ENCODE measurements at places on chromosomes 11 and 22. TPM values are rescaled to one million over a fixed set of nuclear protein-coding genes. Genes with fewer than 3 reads are reported as not detected.

GRCh38 chr11:33942954-33943353 is 51.1 kb upstream of the LMO2 start:
- no peak for DNase-seq
- H3K27ac ChIP-seq: no peak overlapping the region
- H3K4me1 ChIP-seq: no peaks in the 10 kb centered on the region
- H3K4me3 ChIP-seq: no peak overlapping the region

DNA sequence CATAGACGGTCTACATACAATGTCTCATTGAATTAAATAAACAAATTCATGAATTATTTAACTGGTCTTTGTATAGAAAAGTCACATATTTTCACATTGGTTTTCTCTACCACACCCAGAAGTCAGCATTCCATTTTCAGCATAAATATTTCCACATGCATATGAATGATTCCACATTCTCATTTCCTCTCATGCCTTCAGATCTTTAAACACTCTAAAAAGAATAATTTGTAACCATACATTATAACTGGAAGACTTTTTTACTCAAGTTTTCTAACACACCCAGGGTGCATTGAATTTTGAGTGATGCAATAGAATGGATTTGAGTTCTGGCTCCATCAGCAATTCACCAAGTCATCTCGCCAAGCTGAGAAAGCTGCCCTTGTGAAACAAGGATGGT is 501.8 kb upstream of the TENM4 start:
- H3K36me3 ChIP-seq: no peaks in the 10 kb centered on the region
- no peak for DNase-seq
- H3K27ac ChIP-seq: no peak overlapping the region
- H3K4me1 ChIP-seq: peaks cover 15% of the 10 kb centered on the region
- no peak overlapping the region for H3K4me3 ChIP-seq

- H3K27ac ChIP-seq: no peak overlapping the region
- no peaks in the 10 kb centered on the region for H3K27me3 ChIP-seq
- H3K4me3 ChIP-seq: no peak overlapping the region
- no peaks in the 10 kb centered on the region for H3K4me1 ChIP-seq
Observed at GRCh38 chr11:11261629-11262028, 91.4 kb downstream of the CSNK2A3 start.

DNA sequence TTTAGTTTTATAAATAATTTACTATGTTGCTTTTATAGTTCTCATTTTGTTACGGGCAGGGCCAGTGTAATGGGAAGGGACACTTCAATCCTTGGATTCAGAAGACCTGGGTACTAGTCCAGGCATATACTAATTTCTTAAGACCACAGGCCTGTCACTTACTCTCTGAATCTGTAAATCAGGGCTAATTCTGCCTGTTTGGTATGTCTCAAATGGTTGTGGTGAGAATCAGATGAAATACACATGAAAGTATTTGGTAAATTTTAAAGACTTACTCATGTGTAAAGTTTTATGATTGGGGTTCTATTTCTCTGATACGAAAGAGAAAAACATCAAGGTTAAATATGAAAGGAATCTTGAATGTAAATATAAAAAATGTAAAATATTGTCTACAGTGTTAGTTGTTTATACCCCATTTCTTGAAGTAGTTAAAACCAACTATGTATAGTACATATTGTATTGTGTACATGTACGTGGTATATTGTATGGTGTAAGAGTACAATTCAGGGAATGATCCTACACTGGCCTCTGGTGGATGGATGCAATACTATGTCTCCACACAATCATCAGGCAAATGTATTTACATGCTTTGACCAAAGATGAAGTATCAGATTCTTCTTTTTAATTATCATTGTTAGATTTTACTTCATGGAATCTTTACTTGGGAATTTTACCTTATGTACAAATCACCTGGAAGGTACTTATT is 24.5 kb upstream of the RAG2 start:
- no peaks in the 10 kb centered on the region for H3K36me3 ChIP-seq
- no peak for DNase-seq
- H3K27ac ChIP-seq: no peak overlapping the region
- H3K4me1 ChIP-seq: no peaks in the 10 kb centered on the region
- no peak overlapping the region for H3K4me3 ChIP-seq
- H3K27me3 ChIP-seq: no peaks in the 10 kb centered on the region

DNA sequence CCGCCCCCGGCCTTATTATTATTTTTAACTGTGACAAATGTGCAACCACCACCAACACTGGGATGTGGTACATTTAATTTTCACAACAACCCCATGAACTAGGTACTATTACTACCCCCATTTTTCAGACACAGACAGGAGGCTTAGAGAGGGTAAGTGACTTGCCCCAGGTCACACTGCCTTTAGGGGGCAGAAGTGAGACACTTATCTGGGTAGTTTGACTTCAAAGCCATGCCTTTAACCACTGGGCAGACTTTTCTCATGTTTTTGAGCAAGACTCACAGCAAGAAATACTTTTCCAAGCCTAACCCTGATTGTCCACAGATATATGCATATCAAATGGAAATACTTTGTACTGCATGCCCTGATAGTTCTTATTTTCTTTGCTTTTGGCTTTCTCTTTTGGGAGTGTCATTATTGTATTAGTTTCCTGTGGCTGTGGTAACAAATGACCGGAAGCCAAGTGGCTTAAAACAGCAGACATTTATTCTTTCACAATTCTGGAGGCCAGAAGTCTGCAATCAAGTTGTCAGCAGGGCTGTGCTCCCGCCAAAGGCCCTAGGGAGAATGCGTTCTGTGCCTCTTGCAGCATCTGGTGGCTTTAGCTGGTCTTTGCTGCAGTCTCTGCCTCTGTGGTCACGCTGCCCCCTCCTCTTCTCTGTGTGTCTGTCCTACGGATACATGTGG is 110.8 kb downstream of the GRIK4 start:
- H3K27ac ChIP-seq: no peak overlapping the region
- H3K4me3 ChIP-seq: no peak overlapping the region

- H3K27me3 ChIP-seq: no peaks in the 10 kb centered on the region
- H3K4me3 ChIP-seq: no peak overlapping the region
- H3K36me3 ChIP-seq: no peaks in the 10 kb centered on the region
- DNase-seq: no peak
Observed at GRCh38 chr11:131583421-131583820, 213.0 kb downstream of the NTM start.

DNA sequence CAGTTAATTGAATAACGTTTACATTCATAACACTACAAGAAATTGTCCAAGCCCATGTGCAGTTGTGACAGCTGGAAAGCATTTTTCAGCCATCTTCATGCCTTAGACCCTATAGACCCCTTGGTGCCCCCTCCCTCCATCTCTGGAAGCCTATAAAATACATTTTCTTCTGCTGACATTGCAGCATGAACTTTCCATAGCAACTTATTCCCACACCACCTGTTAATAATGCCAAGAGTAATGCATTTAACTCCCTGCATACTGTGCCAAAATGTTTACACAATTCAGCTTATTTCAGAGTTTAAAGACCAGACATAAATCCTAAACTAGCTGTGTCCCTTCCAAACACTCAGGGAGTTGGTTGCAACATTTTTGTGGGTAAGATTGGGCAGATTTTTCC is 143.0 kb upstream of the ARHGAP20 start:
- no peaks in the 10 kb centered on the region for H3K4me1 ChIP-seq
- H3K27ac ChIP-seq: no peak overlapping the region
- DNase-seq: no peak
- H3K27me3 ChIP-seq: peaks cover 40% of the 10 kb centered on the region
- H3K4me3 ChIP-seq: no peak overlapping the region
- no peaks in the 10 kb centered on the region for H3K36me3 ChIP-seq

The FXYD2 gene
- 1.8 TPM for total RNA-seq

DNA sequence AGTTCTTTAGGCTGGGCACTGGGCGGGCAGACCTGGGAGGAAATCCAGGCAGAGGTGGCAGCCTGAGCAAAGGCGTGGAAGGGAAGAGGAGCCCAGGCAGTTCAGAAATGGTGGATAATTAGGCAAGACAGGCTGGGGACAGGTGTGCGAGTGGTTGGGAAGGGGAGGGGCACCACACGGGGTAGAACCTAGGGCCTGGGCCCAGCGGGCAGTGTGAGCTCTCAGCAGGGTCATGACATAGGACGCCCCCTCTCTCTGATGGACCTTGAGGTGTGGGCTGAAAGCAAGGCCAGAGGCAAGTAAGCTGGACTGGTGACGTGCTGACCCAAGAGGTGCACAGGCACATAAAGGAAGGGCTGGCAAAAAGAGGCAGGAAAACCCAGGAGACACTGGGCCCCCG is 6.8 kb downstream of the UFD1 start:
- no peak overlapping the region for H3K4me3 ChIP-seq
- no peaks in the 10 kb centered on the region for H3K4me1 ChIP-seq
- H3K27ac ChIP-seq: no peak overlapping the region
- peaks cover 81% of the 10 kb centered on the region for H3K36me3 ChIP-seq
- no peak for DNase-seq

GRCh38 chr11:92227230-92227814 is 2.7 kb downstream of the FAT3 start:
- H3K4me3 ChIP-seq: peak overlapping the region; percentile 87
- DNase-seq: peak; percentile 74
- peaks cover 19% of the 10 kb centered on the region for H3K27me3 ChIP-seq
- peak overlapping the region; percentile 90 for H3K27ac ChIP-seq

- no peak for DNase-seq
- H3K27me3 ChIP-seq: no peaks in the 10 kb centered on the region
- H3K4me1 ChIP-seq: no peaks in the 10 kb centered on the region
- H3K36me3 ChIP-seq: no peaks in the 10 kb centered on the region
- no peak overlapping the region for H3K27ac ChIP-seq
Observed at GRCh38 chr11:16999116-16999515, 15.1 kb downstream of the PLEKHA7 start.

DNA sequence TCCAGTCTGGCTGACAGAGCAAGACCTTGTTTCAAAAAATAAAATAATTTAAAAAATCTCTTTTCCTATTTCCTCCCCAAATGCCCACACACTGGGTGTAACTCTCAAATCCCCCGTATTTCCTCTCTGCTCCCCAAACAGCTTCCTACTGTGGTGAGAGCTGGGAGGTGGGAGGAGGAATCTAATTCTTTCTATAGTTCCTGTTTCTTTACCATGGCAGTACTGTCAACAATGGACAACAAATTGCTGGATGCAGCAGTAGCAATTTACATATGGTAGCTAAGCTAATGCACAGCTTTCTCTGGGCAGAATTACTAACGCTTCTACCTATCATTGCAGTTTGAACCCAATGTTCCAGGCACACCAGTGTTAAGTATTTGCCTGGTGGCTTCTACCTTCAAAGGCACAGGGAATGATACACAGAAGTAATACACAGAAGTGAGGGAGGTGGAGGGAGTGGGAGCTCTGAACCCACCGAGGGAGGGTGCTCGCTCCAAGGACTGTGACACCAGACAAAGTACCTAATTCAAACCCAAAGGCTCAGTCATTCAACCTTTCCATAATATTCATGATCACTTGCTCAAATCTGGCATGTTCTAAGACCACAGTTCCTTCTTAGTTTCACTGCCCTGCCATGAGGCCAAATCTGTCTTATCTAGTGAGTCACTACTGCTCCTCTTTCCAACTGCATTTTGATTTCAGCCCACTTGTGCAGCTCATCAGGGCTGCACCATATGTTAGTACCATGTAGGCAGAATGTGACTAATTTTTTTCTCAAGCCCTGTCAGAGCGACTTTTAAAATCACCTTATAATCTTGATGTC is 37.9 kb downstream of the CELF1 start:
- H3K27ac ChIP-seq: peak overlapping the region; percentile 16
- H3K36me3 ChIP-seq: peaks cover 21% of the 10 kb centered on the region
- no peak overlapping the region for H3K4me3 ChIP-seq
- no peak for DNase-seq
- no peaks in the 10 kb centered on the region for H3K27me3 ChIP-seq
- H3K4me1 ChIP-seq: peaks cover 19% of the 10 kb centered on the region

DNA sequence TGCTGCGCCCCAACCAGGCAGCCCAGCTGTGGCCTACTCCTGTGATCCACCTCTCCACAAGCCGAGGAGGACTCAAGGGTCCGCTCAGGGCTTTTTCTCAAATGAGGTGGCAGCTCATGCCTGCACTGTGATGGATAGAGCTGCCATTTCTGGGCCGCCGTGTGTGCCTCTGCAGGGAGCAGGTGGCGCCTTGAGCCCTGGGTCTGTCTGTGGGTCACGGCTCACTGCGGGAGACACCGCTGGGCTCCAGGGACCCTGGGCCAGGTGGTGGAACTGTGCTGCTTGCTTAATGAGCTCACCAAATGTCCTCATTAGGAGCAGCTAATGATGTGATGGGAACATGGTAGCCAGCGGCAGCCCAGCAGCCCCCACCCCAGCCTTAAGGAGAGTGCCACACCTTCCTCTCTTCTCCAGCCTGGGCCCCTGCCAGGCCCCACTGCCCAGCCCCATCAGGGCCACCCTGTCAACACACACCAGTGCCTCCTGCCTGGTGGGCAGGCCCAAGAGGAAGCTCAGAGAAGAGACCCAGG is 50.8 kb downstream of the DHCR7 start:
- H3K4me3 ChIP-seq: no peak overlapping the region
- peaks cover 2% of the 10 kb centered on the region for H3K27me3 ChIP-seq
- H3K27ac ChIP-seq: no peak overlapping the region
- no peaks in the 10 kb centered on the region for H3K4me1 ChIP-seq
- DNase-seq: no peak
- H3K36me3 ChIP-seq: no peaks in the 10 kb centered on the region

The GANAB gene
- total RNA-seq: 372 TPM

- H3K4me3 ChIP-seq: no peak overlapping the region
- no peaks in the 10 kb centered on the region for H3K36me3 ChIP-seq
- H3K27me3 ChIP-seq: no peaks in the 10 kb centered on the region
- DNase-seq: no peak
- H3K4me1 ChIP-seq: peaks cover 13% of the 10 kb centered on the region
Observed at GRCh38 chr22:28348613-28349609, 330.7 kb downstream of the TTC28 start.

The CCND1 gene
- total RNA-seq: 203 TPM

GRCh38 chr11:78074756-78075155 is 4.9 kb downstream of the NDUFC2 start:
- no peak overlapping the region for H3K4me3 ChIP-seq
- H3K27ac ChIP-seq: no peak overlapping the region
- no peaks in the 10 kb centered on the region for H3K4me1 ChIP-seq
- peaks cover 51% of the 10 kb centered on the region for H3K36me3 ChIP-seq

DNA sequence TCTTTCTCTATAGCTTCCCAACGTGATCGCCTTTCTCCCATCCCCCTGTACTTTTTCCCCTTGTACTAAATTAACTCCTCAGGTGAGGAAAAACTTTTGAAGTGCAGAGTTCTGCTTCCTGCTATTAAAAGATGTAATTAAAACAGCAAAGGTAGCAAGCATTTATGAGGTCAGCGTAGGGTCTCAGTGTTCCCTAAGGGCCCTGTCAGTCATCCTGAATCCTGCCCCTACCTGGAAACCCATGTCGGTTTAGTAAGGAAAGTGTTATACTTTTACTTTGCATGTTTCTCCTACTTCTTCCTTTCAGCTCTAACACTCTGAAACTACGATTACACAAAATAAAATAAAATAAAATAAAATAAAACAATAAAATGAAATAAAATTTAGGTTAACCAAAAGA is 1.3 kb upstream of the HBB start:
- H3K4me3 ChIP-seq: no peak overlapping the region
- no peaks in the 10 kb centered on the region for H3K36me3 ChIP-seq
- H3K4me1 ChIP-seq: no peaks in the 10 kb centered on the region
